ENCODE measurements at places on chromosomes 2 and 18.

GRCh38 chr2:56380861-56381260 lies 197.1 kb downstream of the CCDC85A start:
- peaks cover 19% of the 10 kb centered on the region for H3K4me1 ChIP-seq
- H3K27ac ChIP-seq = no peak overlapping the region
- no peak overlapping the region for H3K4me3 ChIP-seq
- no peak for DNase-seq
- no peaks in the 10 kb centered on the region for H3K27me3 ChIP-seq
- no peaks in the 10 kb centered on the region for H3K36me3 ChIP-seq

DNA sequence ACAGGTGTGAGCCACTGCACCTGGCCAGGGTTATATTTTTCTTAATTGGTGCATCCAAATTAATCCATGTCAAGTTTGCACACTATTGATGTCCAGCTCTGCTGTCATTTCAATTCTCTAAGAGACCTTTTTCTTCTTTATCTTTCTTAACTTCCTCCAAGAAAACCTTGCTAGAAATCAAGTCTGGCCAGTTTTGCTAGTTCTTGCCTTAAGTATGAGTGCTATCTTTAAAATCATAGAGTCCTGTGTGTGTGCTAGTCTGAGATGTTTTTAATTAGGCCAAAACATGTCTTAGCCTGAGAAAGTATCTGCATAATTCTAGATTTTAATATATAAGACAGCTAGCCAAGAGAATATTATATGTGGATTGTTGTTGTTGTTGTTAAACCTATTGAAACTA lies 56.2 kb upstream of the SLC39A10 start:
- H3K36me3 ChIP-seq = no peaks in the 10 kb centered on the region
- no peaks in the 10 kb centered on the region for H3K27me3 ChIP-seq
- no peak for DNase-seq
- peak overlapping the region; percentile 88 for H3K27ac ChIP-seq

DNA sequence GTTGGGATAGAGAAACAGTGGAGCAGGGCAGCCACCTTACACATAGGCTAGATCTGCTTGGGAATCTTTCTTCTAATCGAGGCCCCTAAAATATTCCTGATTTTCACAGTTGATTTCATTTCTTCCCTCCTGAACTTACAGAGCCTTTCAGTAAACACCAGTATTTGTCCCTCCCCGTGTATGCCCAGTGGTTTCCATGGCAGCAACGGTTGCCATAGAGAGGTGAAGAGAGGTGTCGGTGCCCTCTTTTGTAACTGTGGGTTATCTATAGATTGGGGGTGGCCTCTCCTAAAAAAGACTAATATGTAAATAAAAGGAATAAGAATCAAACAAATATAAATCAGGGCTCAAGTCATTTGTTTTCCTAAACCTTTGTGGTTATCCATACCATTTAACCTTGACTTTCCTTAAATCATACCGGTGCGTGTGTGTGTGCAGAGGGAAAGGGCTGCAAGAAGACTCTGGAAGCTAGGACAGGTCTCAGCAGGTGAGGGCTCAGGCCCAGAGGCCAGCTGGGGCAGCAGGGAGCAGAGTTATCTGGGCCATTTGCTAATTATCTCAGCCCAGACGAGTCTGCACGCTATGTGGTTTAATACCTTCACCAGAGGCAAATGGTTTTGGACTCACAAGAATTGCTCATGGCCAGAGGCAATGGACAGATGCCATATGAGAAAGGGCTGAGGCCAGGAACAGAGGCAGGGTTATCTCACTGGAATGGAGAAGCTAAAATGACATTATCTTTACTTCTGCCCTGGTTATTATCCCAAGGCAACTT lies 35.5 kb downstream of the LIPG start:
- peaks cover 4% of the 10 kb centered on the region for H3K36me3 ChIP-seq
- no peak overlapping the region for H3K27ac ChIP-seq
- peaks cover 3% of the 10 kb centered on the region for H3K4me1 ChIP-seq
- no peaks in the 10 kb centered on the region for H3K27me3 ChIP-seq

DNA sequence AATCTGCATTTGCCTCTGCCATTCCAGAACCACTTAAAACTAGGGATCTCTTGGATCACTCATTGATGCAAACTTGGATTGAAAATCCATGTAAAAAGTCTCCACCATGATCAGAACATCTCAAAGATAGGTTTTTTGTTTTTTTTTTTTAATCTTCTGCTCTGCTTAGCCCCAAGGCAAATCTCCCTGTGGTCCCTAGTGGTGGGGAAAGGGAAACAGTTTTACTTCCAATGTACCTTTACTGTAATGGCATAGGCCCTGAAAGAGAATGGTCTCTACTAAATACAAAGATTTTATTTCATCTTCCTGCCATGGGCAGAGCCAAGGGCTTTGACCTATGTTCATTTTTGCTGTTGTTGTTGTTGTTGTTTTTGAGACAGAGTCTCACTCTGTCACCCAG lies 78.4 kb downstream of the KANSL1L start:
- H3K27me3 ChIP-seq = no peaks in the 10 kb centered on the region
- H3K36me3 ChIP-seq = peaks cover 3% of the 10 kb centered on the region
- no peak overlapping the region for H3K4me3 ChIP-seq
- no peak overlapping the region for H3K27ac ChIP-seq

- DNase-seq = no peak
- no peaks in the 10 kb centered on the region for H3K36me3 ChIP-seq
- H3K4me3 ChIP-seq = no peak overlapping the region
- H3K27ac ChIP-seq = no peak overlapping the region
- H3K27me3 ChIP-seq = peaks cover 8% of the 10 kb centered on the region
- peaks cover 20% of the 10 kb centered on the region for H3K4me1 ChIP-seq
Observed at GRCh38 chr2:208186465-208186864, 3.4 kb downstream of the C2orf80 start.

- no peaks in the 10 kb centered on the region for H3K27me3 ChIP-seq
- H3K4me3 ChIP-seq = no peak overlapping the region
- DNase-seq = no peak
- H3K4me1 ChIP-seq = peaks cover 22% of the 10 kb centered on the region
Observed at GRCh38 chr18:57710226-57710625, 88.6 kb upstream of the NARS1 start.

GRCh38 chr2:143955401-143956065 lies 564.4 kb downstream of the ZEB2 start:
- H3K27me3 ChIP-seq = no peaks in the 10 kb centered on the region
- H3K36me3 ChIP-seq = peaks cover 11% of the 10 kb centered on the region
- H3K4me1 ChIP-seq = peaks cover 18% of the 10 kb centered on the region
- no peak overlapping the region for H3K4me3 ChIP-seq
- no peak for DNase-seq

- H3K27me3 ChIP-seq = no peaks in the 10 kb centered on the region
- no peak for DNase-seq
- no peaks in the 10 kb centered on the region for H3K36me3 ChIP-seq
- no peak overlapping the region for H3K27ac ChIP-seq
- peaks cover 31% of the 10 kb centered on the region for H3K4me1 ChIP-seq
Observed at GRCh38 chr2:45759310-45759851, 107.9 kb downstream of the PRKCE start.

- H3K4me1 ChIP-seq = no peaks in the 10 kb centered on the region
- H3K4me3 ChIP-seq = no peak overlapping the region
- no peak overlapping the region for H3K27ac ChIP-seq
- H3K36me3 ChIP-seq = no peaks in the 10 kb centered on the region
- H3K27me3 ChIP-seq = peaks cover 3% of the 10 kb centered on the region
Observed at GRCh38 chr2:233081232-233081730, 21.1 kb downstream of the INPP5D start.

GRCh38 chr2:44706681-44707553 lies 234.6 kb upstream of the SIX3 start:
- DNase-seq = no peak
- H3K4me1 ChIP-seq = peaks cover 8% of the 10 kb centered on the region
- H3K27ac ChIP-seq = no peak overlapping the region
- no peaks in the 10 kb centered on the region for H3K27me3 ChIP-seq
- no peak overlapping the region for H3K4me3 ChIP-seq

DNA sequence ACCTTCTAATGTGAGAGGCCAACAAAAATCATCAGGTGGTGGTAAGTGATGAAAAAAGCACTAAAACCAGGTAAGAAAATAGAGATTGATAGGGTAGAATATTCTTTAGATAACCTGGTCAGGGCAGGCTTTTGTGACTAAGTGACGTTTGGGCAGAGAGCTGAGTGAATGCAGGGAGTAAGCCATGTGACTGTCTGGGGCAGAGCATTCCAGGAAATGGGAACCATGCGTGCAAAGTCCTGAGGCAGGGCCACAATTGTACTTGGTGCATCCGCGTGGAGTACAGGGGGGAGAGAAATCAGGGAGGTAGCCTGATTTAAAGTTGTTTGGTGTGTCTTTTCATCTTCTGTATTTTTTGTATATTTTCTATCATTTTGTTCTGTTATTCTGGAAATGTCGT lies 102.5 kb downstream of the LYPD6B start:
- H3K4me1 ChIP-seq = peaks cover 37% of the 10 kb centered on the region
- H3K27me3 ChIP-seq = peaks cover 13% of the 10 kb centered on the region
- no peak for DNase-seq
- no peak overlapping the region for H3K27ac ChIP-seq
- no peak overlapping the region for H3K4me3 ChIP-seq

DNA sequence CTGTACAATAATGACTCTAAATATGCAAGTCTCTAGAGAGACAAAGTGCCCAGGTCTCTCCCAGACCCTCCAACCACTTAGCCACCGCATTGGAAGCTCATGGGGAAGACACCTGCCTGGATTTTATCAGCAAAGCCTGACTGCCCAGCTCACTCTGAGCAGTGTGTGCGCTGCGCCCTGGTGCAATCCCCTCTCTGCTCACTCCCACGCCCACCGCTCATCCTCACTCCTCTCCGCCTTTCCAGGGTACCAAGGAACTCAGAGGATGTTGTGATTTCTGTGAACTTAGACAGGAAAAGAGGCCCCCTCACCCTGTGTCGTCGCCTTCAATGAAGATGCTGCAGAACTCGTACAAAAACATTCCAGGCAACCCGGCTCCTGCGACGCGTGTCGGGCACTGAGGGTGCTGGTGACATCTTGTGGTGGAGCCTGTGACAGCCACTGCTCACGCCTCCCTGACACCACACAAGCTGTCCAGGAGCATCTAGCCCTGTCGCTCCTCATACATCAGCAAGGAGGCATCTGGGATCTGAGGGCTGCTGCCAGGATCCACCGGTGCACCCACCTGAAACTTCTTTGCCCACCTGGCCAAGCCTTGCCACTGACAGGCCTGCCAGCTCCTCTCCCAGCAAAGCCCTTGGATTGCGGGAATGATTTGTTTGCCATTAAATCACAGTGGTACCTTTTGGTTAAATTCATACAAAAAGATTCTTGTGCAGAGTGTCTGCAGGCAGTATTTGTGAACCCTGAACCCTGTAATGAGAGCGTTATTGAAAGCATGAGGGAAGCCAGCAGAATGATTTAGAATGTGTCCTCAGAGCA lies 220.4 kb downstream of the ZNF516 start:
- H3K36me3 ChIP-seq = no peaks in the 10 kb centered on the region
- no peaks in the 10 kb centered on the region for H3K27me3 ChIP-seq

DNA sequence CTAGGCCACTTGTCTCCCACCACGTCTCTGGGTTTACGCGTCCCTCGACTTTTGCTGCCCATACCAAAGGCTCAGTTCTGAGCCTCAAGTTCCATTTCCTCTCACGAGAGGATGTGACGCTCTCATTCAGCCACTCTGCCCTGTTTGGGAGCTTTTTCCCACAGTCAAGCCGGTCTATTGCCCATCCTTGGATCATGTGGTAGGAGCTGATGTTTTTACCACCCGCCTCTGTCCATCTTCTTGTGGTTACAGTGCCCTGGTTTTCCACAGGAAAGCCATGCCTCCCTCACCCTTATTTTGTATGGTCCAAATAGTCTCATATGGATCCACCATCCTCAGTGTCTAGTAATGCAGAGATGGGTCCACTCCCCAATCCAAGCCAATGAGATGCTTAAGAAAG lies 20.4 kb downstream of the FBXO36 start:
- no peak for DNase-seq
- no peak overlapping the region for H3K4me3 ChIP-seq
- H3K4me1 ChIP-seq = peaks cover 6% of the 10 kb centered on the region
- no peaks in the 10 kb centered on the region for H3K27me3 ChIP-seq
- H3K36me3 ChIP-seq = peaks cover 7% of the 10 kb centered on the region

- DNase-seq = no peak
- no peaks in the 10 kb centered on the region for H3K27me3 ChIP-seq
- no peak overlapping the region for H3K4me3 ChIP-seq
Observed at GRCh38 chr2:147639386-147639785, 205.4 kb upstream of the ACVR2A start.

GRCh38 chr2:238905224-238905623 lies 57.3 kb downstream of the TWIST2 start:
- peaks cover 19% of the 10 kb centered on the region for H3K4me1 ChIP-seq
- H3K4me3 ChIP-seq = no peak overlapping the region
- no peak overlapping the region for H3K27ac ChIP-seq
- H3K36me3 ChIP-seq = no peaks in the 10 kb centered on the region
- no peaks in the 10 kb centered on the region for H3K27me3 ChIP-seq
- DNase-seq = no peak

GRCh38 chr2:54618646-54619565 lies 104.6 kb upstream of the EML6 start:
- peak overlapping the region; percentile 82 for H3K27ac ChIP-seq
- DNase-seq = no peak
- H3K4me1 ChIP-seq = peaks cover 33% of the 10 kb centered on the region

GRCh38 chr2:207183506-207183905 lies 17.8 kb upstream of the KLF7 start:
- no peak overlapping the region for H3K27ac ChIP-seq
- peaks cover 15% of the 10 kb centered on the region for H3K4me1 ChIP-seq
- H3K27me3 ChIP-seq = peaks cover 16% of the 10 kb centered on the region
- no peaks in the 10 kb centered on the region for H3K36me3 ChIP-seq

GRCh38 chr2:158907926-158908456 lies 60.4 kb upstream of the TANC1 start:
- peaks cover 45% of the 10 kb centered on the region for H3K4me1 ChIP-seq
- H3K36me3 ChIP-seq = no peaks in the 10 kb centered on the region
- no peak for DNase-seq
- H3K4me3 ChIP-seq = no peak overlapping the region
- H3K27me3 ChIP-seq = no peaks in the 10 kb centered on the region
- no peak overlapping the region for H3K27ac ChIP-seq

DNA sequence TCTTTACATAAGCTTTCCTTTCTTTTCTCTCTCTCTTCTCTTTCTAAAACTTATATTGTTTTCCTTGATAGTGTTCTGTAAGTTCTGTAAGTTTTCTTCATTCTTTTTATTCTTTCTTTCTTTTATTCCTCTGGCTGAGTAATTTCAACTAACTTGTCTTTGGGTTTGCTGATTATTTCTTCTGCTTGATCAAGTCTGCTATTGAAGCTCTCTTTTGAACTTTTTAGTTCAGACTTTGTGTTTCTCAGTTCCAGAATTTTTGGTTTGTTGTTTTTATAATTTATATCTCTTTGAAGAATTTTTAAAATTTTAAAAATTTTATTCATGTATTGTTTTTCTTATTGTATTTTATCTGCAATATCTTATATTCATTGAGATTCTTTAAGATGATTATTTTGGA lies 795.8 kb upstream of the SALL3 start:
- H3K36me3 ChIP-seq = no peaks in the 10 kb centered on the region
- H3K27ac ChIP-seq = no peak overlapping the region
- H3K4me3 ChIP-seq = no peak overlapping the region
- no peak for DNase-seq

DNA sequence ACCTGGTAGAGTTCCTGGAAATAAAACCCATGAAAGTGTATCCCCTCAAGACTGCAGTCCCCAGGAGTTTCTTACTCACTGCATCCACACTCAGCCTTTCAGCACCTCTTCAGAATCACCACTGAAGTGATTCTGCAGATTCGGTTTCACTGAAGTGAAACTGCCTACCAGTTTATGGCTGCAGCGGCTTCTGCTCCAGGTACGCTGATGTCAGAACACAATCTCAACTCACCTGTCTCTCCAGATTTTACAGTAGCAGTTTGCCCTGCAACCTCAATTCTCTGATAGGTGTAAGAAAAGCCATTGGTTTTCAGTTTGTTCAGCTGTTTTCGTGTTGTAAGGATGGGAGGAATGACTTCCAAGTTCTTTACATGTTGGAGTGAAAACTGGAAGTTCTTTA lies 124.8 kb downstream of the TSN start:
- no peak overlapping the region for H3K27ac ChIP-seq
- H3K4me3 ChIP-seq = no peak overlapping the region
- H3K36me3 ChIP-seq = no peaks in the 10 kb centered on the region

Data from mesothelial cell of epicardium (in vitro differentiated cells).